ENCODE measurements at places on chromosomes 3 and 15.

GRCh38 chr3:46701181-46701939 lies at the start of gene TMIE:
Gene TMIE (plus strand): TSS chr3:46701392. CDS start chr3:46701488, 96 bp downstream.
- DNase-seq, result no peak

GRCh38 chr15:36501063-36501678 lies 78.3 kb upstream of the CDIN1 start:
- DNase-seq, result no peak

GRCh38 chr3:152160350-152161011 lies 108.2 kb upstream of the MBNL1 start:
- DNase-seq, result no peak

GRCh38 chr3:78634316-78634715 lies 1133.5 kb downstream of the ROBO1 start:
- no peak for DNase-seq

DNA sequence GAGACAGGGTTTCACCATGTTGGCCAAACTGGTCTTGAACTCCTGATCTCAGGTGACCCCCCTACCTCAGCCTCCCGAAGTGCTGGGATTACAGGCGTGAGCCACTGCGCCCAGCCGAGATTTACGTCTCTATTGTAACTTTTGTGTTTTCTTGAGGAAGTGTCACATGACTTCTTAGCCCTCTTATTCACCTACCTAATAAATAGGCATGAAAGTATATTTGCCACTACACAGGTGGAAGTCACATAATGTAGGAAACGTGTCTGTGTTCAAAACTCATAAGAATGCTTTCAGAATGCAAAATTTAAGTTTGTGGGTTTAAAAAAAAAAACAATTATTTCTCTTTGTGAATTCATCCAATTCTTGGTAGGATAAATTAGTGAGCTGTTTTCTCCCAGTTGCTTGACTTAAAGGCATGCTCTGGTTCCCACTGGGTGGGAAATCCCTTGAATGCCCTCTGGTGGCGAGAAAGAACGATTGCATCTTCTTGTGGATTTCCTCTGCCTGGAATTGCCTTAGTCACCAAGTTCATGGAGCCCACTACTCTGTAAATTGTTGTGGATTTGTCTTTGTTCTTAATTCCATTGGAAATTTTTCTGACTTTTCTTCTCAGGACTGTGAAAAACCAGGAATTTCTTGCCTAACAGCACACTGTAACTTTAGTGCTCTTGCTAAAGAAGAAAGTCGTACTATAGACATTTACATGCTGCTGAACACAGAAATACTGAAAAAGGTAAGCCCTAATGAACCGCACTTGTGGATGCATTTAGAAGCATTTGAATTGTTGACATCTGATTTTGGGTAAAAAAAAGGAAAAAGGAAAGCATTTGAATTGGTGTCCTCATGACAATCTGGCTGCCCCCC lies 82.2 kb upstream of the CTDSPL start:
- DNase-seq, result no peak

- DNase-seq, result no peak
These were observed 35.0 kb downstream of the PRTG start for GRCh38 chr15:55707951-55708350.

DNA sequence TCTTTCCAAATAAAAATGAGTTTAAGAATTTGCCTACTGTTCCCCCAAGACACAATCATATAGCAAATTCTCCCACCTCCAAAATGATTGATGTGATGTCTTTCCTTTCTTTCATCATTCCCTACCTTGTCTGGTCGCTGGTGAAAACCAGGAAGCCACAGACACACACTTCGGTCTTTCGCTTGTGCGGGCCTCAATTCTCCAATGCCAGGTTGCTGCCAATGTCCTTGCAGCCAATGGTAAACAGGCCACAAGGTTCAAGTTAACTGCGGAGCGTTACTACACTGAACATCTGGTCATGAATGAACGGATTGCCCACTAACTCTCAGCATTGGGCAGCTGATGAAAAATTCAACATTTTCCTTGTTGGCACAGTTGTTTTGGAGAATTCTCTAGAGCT lies 192.2 kb downstream of the FOXP1 start:
- DNase-seq, result no peak

DNA sequence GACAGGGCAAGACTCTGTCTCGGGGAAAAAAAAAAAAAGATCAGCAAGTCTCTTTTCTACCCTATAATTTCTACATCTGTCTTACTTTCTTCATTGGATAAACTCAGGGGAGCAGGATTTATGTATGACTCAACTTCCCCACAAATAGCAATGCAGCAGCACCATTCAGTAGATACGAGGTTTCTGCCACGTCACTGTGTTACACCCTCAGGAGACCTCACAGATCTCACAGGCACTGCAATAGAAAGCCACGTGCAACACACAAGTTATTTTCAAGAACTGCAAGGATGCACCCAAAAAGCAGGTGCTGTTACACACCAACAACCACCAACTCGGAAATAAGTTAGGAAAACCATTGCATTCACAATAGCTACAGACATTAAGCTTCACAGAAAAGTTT lies 30.2 kb downstream of the TSPAN3 start:
- no peak for DNase-seq

GRCh38 chr3:156160647-156161046 lies 40.3 kb downstream of the KCNAB1 start:
- no peak for DNase-seq

- peak; percentile 85 for DNase-seq
These were observed 89.7 kb downstream of the AQP9 start for GRCh38 chr15:58227706-58228543.

- DNase-seq, result no peak
These were observed 526.8 kb upstream of the TBL1XR1 start for GRCh38 chr3:177724020-177724638.

- no peak for DNase-seq
These were observed 197.9 kb downstream of the RYR3 start for GRCh38 chr15:33508703-33509102.

DNA sequence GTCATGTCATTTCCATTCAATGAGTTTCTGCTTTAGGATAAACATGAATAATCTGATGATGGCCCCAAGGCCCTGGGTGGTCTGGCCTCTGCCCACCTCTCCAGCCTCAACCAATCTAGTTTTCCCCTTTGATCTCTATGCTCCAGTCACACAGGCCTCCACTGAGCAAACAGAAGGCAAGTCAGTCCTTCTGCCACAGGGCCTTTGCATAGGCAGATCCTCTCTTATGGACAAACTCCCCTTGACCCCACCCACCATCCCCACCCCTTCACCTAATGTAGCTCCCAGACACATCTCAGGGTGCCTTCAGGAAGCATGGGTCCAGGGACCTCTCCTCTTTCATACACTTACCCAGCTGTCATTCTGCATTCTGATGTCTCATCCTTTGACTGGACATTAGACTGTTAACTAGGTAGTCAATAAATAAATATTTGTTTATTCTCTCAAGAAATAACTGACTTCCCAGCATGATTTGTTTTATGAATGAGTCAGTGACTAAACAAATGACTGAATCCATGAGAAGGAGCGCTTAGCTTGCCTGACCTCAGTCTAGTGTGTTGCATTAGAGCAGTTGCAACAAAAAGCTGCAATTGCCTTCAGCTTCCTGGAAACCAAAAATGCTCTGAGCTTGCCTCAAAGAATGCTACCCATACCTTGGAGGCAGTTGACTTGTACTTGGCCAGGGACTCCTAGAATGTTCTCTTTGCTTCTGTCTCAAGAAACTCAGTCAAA lies 386.6 kb upstream of the WNT5A start:
- DNase-seq, result no peak

- no peak for DNase-seq
These were observed 70.5 kb upstream of the GOLGA8B start for GRCh38 chr15:34653992-34654391.

GRCh38 chr3:107710851-107711250 lies 188.1 kb downstream of the BBX start:
- no peak for DNase-seq

DNA sequence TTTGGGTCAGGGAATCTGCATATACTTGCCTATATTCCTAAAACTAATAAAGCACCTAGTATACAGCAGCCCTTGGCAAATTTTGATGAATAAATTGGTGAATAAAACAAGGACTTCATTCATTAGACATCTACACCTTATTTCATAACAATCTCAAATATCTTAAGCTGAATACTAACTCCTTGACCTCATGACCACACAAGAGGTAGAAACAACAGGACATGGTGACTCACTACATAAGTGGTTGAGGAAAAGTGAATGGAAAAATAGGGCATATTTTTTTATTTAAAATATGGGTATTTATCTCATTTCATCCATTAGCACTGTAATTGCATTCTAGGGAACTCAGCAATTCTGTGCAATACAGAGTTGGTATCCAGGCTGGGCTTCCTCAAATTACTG lies 7.8 kb upstream of the STAC start:
- DNase-seq, result no peak

DNA sequence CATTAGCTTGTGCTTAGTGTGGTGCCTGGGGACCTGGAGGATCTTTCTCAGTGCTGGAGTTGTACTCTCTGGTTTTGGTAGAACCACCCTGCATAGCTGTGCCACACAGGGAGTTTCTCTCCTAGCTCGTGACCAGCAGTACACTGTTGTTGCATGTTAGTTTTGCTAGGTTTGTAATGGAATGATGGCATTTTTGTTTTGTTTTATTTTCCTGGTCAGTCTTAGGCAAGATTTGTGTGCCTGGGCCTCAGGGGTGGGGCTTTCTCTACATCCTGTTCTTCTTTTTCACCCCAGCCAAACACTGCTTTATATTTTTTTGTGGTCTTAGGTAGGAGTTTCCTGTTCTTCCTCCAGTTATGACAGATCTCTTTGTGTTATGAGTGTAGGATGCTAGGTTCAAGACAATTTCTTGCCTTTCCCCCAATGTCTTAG lies 534.5 kb upstream of the KCNMB2 start:
- no peak for DNase-seq

GRCh38 chr15:73602446-73602843 lies 30.7 kb downstream of the NPTN start:
- no peak for DNase-seq

DNA sequence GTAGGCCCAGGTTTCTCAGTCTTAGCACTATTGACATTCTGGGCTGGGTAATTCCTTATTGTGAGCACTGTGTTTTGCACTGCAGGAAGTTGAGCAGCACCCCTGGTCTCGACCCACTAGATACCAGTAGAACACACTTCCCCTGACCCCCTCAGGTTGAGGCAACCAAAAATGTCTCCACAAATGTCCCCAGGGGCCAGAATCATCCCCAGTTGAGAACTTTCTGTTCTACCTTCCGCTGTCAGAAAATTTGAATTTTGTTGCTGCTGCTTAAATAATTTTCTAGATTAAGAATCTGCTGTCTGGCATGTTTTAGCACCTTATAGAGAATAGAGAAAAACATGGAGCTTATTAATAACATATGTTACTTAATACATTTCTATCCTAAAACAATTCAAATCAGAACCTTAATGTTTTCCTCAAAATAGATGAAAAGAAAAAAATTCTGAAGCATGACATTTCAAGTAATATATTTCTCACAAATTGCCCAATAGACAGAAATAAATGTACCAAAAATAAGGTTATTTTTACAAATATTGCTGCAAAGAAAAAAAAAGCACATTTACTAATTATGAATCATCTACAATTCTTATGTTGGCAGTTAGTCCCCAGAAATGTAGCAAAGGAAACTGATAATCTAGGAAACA lies 13.2 kb upstream of the THRB start:
- DNase-seq, result no peak

DNA sequence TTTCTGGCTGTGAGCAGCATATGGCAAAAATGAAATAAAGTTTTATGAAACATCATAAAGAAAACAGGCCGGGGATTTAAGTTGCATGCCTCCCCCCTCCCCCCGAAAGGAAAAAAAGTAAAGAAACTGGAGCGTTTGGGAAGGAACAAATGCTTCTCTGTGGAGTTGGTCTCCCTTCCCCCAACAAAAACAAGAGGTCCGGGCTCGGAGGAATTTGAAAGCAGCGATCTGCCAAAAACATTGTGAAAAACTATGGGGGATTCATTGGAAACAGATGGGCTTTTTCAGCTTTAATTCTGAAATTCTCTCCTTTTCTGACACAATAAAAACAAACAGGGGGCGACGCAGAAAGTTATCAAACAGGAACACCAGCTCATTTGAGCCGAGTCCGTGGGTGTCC lies 17.0 kb downstream of the RGMA start:
- DNase-seq, result no peak

- no peak for DNase-seq
These were observed 9.2 kb downstream of the NFKBIZ start for GRCh38 chr3:101858464-101859030.

- DNase-seq, result no peak
These were observed 83.0 kb downstream of the OTOL1 start for GRCh38 chr3:161579395-161580126.

DNA sequence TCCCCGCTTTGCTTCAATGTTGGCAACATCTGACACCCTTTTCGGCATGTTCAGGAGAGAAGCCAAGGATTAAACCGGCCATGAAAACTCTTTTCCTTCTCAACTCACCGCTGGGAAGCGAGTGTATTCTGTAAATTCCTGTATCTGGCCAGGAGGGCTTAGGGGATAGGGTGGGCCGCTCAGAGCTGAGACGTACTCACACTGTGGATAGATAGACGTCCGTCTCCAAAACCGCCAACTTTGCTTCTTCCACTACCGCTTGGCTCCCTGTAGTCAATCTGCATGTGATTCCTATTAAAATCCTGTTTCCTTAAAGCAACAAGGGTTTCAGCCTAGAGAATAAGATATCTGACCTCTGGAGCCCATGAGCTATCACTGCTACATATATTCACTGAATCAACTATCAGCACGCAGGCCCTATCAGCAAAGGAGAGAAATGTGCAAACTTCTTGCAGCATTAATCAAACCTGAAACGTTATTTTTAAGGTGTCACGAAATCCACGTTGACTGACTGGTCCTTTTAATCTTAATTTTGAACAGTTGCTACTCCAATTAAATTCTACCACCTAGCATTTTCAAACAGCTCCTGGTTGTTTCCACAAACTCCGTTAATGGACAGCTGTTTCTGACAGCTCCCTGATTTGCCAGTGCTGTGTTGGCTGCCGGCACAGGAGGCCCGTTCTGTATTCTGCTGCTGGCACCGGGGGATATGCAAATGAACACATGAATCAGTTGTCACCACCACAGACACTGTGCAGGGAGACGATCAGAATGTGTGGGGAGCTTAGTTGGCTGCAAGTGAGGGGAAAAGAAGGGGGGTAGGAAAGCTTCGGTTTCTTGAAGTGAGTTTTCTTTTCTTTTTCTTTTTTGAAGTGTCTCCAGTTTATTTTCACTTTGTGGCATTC lies 438.9 kb upstream of the ARRDC4 start:
- DNase-seq, result no peak

- peak; percentile 67 for DNase-seq
These were observed 2.0 kb downstream of the MECOM start for GRCh38 chr3:169661361-169662131.

GRCh38 chr3:153601374-153601853 lies 439.4 kb downstream of the RAP2B start:
- no peak for DNase-seq

GRCh38 chr3:16277471-16277870 lies 12.5 kb downstream of the OXNAD1 start:
- no peak for DNase-seq

- no peak for DNase-seq
These were observed 5.1 kb upstream of the HAPLN3 start for GRCh38 chr15:88900309-88900981.

DNA sequence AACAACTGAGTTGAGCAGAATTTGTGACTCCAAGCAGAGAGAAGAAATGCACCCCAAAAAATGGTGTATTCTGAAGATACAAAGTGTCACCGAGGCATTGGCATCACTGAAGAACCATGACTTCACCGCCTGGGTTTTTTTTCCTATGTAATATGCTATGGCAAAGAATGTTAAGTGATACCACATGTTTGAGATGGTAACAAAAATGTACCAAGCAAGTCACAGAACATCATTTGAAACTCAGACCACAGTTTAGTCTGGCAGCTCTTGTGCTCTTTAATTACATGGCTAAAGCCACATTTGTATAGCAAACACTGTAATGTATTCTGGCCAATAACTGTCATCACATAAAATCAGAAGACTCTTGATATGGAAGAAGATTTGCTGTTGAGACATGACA lies 323.5 kb downstream of the ULK4 start:
- DNase-seq, result no peak
